AG10803 (cell line): ENCODE measurements at places on chromosomes 5 and 9.

DNA sequence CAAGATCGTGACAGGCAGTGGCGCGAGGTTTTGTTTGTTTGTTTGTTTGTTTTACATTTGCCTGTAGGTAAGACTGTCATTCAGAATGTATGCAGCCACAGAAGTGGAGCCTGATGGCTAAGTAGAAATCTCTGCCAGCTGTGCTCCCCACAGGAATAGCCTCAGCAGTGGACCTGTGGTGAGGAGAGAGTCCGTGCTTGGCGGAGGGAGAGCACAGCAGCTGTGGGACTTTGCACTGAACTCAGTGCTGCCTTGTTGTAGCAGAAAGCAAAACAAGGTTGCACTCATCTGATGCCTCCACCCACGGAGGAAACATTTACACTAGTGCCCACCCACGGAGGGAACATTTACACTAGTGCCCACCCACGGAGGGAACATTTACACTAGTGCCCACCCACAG lies 4.4 kb upstream of the ZNF782 start:
- no peak for DNase-seq

- peak; percentile 86 for DNase-seq
These were observed 958 bp upstream of the NFIL3 start for GRCh38 chr9:91424403-91425176.

DNA sequence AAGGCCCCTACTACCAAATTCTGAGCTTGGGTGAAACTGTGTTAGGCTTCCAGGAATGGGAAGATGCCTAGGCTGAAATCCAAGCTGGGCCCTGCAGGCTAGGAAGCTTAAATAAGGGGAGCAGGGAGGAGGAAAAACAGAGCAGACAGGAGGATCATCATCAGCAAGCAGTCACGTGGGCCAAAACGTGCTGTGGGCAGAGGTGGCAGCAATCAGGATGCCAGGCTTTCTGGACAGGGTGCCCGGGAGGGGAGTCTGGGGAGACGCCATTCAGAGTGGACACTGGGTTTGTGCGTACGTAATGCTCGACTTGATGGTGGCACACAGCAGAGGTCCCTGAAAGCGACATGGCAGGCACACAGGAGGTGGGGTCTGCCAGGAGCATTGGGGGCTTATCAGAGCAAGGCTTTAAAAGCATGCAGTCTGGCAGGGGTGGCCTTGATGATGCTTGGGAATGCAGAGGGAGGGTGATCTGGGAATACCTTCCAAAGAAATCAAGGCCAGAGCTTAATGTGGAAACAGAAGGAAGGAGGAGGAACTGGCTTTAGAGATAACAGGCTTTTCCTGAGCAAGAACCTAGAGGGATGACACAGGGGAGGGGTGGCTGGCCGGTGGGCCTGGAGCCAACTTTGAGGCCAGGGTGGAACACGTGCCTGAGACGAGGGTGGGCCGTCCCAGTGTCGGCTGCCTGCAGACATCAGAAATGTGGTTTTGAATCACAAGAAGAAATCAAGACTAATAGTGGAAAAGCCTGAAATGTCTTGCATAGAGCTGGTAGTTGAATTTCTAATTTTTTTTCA lies 212.5 kb downstream of the GADD45G start:
- DNase-seq = no peak

GRCh38 chr5:103013933-103014552 lies 105.9 kb downstream of the GIN1 start:
- no peak for DNase-seq

DNA sequence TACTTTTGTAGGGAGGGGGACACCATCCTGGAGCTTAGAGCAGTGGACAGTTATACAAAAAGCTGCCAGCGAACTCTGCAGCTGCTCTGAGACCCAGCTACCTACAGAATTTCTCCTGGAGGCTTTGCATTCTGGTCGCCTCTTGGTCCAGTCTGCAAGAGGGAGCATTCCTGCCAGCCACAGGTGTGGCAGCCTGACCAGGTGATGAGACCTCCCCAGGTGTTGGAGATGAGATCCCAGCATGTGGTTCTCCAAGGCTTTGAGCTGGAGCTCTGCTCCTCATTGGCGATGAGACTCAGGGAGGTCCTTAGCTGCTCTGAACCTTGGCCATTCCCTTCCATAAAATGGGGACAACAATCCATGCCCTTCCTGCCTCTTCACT lies 69.3 kb downstream of the RGS3 start:
- DNase-seq = no peak

DNA sequence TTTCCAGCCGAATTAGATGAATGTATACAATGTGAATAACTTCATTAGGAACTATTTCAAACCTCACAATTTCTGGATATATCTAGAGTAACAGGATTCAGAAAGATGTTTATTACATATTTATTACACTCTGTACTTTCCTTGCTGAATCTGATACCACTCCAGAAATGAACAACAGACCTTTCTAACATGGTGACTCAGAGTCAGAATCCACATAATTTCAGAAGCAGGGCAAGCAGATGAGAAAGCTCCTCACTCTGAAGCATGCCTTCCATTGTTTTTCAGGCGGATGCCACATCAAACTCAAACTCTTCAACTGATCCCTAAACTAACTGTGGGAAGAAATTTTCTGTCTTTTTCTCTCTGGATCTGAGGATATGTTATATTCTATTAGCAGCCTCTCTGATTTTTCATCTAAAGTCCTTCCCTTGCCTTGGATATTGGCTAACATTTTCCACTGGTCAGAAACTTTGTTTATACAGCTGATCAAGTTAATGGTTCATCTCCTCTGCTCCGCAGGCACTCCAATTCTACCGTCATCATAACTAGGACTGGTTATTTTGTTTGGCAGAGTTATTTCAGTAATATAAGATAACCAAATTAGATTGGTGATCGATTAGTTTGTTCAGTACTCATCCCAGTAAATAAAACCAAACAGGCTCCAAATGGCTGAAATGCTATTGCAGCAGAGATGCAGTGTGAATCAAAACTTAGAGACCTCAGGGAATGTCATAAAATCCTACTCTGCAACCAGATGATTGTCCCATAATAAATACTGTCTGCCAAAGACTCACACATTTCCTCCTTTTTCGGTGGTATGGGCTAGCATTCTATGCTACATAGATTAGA lies 556.0 kb downstream of the EBF1 start:
- DNase-seq = peak; percentile 38
